Germinal center (tissue), 1 donor: ENCODE measurements at places on chromosomes 16 and 17.

- DNase-seq, result no peak
Observed at GRCh38 chr16:89785523-89786155, 30.8 kb downstream of the FANCA start.

DNA sequence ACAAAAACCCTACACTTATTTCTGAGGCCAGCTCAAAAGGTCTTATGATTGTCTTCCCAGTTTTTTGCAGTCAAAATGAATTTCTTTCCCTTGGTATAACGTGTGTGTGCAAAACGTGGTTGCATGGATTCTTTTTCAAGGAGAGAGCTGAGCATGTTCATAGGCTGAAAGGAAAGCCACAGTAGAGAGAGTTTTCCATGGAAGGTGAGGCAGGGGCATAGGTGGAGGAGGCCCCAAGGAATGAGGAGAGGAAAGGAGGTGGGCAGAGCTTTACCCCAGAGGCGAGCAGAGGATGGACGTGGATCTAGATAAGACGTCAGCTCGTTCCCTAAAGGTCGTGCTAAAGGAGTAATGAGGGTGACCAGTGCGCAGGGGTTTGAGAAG lies 22.8 kb downstream of the TRPV2 start:
- no peak for DNase-seq

GRCh38 chr16:82432261-82432660 lies 194.5 kb upstream of the CDH13 start:
- DNase-seq, result no peak

GRCh38 chr17:72116661-72117521 lies 3.9 kb upstream of the SOX9 start:
- no peak for DNase-seq

DNA sequence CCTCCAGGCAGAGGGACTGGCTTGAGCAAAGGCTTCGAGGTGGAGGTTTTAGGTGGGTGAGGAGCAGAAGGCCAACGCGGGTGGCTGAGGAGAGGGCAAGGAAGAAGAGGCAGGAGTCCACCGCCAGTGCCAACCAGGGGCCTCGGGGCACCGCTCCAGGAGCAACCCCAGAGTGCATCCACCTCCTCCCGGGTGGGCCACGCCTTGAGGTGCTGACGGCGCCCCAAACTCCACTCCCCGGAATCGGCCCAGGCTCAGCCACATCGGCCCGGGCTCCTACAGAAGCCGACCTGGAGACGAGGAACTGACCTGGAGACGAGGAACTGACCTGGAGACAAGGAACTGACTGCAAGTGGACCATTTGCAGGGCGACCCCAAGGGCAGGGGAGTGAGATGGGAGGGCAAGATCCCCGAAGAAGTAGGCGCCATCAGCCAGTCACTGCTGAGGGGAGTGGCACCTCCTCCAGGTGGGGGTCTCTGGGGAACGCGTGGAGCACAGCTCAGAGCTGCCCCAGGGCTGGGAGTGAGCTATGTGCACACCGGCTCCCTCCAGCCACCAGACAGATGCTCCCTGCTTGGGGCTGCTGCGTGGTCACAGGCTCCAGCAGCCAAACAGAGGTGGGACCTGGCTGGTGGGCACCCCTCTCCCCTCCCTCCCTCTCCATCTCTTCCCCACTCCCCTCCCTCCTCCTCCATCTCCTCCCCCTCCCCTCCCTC lies 29.2 kb upstream of the CBFA2T3 start:
- no peak for DNase-seq

DNA sequence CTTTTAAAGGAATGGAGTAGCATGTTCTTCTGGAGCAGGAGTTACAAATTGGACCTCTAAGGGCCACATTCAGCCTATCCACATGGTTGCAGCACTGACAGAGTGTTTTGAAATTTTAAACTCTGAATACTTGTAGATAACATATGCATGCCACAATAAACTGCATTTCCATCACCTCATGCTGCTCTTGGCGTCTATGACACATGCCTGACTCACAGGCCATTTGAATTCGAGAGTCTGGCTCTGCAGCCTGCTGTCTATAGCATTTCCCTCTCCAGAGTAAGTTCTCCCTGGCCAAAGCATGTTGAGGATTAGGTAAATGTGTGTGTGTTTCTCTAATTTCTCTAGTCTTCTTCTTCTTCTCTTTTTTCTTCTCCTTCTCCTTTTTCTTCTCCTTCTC lies 28.7 kb upstream of the MYOCD start:
- DNase-seq, result no peak

DNA sequence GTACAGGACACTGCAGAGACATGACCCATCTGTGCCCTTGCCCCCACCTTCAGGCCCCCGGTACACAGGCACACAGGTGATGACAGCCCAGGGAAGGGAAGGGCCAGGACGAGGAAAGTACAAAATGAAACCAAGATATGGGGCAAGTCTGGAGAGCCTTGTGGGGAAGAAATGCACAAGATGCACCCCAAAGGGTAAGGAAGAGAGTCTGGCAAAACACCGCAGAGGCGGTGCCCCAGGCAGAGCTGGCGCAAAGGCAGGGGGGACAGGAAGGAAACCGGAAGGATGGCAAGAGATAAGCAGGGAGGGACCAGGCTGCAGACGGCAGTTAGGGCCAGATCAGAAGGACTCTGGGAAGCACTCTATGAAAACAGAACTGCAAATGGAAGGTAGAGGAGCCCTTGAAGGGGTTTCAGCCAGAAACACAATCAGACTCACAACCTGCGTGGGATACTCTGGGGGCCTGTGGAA lies 81.4 kb downstream of the SLC39A11 start:
- DNase-seq, result no peak

- no peak for DNase-seq
Observed at GRCh38 chr16:3468501-3468900, 25.0 kb downstream of the NAA60 start.

GRCh38 chr17:42141382-42141781 lies 13.4 kb downstream of the RAB5C start:
- no peak for DNase-seq

DNA sequence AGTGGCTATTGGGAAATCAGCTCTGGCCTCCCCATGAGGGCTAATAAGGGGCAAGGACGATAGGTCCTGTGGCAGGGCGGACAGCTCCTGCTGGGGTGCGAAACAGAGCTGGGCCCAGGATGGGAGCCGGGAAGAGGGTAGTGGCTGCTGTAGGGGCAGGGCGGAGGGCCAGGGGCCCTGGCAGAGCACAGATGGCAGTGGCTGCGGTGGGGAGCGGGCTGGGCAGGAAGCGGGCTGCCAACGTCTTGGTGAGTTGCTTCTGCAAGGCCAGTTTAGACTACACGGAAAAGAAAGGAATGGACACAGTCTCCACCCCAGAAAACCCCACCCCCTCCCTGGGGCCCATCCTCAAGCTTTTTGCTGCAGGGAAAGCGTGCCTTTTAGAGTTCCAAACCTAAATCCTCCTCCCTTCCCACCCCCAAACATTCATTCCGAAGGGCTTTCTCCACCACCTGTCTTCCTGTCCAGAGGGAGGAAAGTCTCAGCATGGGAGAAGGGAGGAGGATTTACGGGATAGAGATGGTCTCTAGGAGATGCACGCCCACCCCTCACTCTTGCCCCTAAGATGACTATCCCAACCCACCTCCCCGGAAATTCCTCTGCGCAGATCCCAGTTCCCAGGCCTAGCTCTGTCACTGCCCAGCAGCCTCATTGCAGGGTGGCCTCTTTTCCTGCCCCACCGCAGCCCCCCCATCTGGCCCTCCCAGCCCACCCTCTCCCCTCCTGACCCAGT lies 7.1 kb downstream of the NKIRAS2 start:
- no peak for DNase-seq

DNA sequence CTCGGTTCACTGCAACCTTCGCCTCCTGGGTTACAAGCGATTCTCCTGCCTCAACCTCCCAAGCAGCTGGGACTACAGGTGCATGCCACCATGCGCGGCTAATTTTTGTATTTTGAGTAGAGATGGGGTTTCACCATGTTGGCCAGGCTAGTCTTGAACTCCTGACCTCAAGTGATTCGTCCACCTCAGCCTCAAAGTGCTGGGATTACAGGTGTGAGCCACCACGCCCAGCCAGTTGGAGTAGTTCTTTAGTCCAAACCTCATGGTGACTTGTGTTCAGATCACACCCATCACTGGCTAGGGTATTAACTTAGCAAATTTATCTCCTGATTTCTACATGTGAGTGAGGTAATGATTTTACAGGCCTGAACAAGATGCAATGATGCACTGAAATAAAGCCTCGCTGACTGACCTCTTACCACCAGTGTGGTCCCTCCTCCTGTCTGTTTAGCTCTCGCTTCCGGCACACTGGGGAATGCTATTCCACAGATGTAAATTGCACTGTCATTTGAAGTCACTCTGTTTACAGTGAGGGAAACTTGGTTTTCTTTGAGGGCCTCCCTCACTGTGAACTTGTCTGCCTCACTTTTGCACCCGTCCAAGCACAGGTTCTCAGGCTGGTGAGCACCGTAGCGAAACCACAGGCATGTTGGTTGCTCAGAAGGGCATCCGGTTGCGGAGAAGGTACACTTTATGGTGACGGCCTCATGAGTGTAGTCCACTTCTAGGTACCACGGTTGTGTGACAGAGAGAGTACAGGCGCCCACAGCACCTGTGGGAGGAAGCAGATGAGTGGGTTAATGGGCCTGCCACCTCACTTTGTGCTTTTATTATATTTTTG lies 5.5 kb downstream of the IGSF6 start:
- DNase-seq, result peak; percentile 66

- no peak for DNase-seq
Observed at GRCh38 chr17:59830846-59831486, 61.8 kb downstream of the TUBD1 start.

- no peak for DNase-seq
Observed at GRCh38 chr16:1899641-1900451, 18.4 kb downstream of the HS3ST6 start.

DNA sequence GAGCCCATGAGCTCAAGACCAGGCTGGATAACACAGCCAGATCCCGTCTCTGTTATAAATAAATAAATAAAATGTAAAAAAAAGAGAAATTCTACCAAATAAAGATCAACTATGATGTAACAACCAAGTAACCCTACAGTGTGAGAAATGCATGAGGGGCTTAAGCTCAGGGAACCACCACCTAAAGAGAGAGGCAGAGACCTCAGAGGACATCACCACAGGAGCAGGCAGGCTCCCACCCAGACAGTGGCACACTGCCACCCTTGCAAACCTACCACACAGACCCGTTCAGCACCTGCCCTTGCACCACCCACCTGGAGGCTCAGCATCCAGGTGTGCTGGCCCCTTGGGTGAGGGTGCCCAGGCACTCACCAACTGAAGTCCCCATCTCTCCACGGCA lies 45.6 kb downstream of the ANKRD11 start:
- no peak for DNase-seq

- DNase-seq, result peak; percentile 83
Observed at GRCh38 chr16:46929378-46930332, 43.8 kb downstream of the DNAJA2 start.

- no peak for DNase-seq
Observed at GRCh38 chr16:73426433-73427160, 378.7 kb upstream of the ZFHX3 start.

DNA sequence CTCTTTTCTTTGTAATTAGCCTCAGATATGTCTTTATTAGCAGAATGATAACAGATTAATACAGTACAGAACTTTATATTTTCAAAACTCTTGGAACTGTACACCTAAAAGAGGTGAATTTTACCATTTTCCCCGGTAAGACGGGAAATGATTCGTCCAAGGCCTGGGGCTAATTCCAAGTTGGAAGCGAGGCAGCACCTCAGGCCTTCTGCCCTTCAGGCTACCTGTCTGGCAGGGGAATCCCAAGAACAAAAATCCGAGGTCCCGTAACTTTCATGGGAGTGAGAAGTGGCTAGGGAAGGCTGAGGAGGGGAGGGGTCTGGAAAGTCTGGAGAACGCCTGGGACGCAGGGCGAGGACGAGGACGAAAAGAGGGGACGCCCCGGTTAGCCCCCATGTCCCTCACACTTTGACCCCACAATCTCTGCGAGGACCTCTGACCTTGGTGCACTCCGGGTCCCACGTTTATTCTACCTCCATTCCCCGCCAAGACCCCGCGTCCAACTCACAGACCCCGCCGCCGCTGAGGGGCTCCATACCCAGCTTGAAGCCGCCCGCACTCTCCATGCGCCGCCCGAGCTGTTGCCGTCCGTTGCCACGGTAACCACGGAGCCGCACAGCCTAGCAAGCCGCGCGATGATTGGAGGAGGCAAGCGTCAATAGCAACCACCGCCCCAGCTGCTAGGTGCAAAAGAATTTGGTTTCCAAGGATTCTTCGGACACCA lies at the start of gene HYDIN:
TSS of gene HYDIN (minus strand) at position 601 of the 724 bp plus-strand sequence. CDS start 43,827 bp downstream, outside the sequence.
- DNase-seq, result no peak

- no peak for DNase-seq
Observed at GRCh38 chr17:42541041-42541833, 5.2 kb downstream of the NAGLU start.

DNA sequence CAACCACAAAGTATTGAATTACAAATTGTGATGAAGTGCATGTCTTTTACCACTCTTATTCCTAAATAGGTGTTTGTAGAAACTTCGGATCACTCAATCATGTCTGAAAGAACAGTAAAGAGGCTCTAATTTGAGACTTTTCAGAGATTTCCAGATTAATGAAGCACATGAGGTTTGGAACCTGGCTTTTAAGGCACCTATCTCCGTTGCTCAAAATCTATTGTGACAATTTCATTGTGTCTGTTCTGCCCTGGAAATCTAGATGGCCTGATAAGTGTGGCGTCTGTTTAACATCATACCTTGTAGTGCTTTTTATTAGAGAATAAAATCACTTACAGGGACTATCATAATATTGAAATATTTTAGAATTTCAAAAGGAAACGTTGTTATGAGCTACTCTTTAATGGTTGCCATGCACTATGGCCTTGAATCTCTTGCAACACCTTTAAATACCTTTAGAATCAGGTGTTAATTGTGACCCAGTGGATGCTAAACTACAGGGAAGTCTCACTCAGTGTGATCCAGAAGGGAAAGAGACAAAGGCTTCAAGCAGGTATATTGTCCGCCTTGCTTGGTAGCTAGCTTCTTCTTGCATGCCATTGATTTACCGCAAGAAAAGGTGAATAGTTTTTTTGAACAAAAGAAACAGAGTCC lies 210.3 kb downstream of the CNTNAP4 start:
- no peak for DNase-seq

DNA sequence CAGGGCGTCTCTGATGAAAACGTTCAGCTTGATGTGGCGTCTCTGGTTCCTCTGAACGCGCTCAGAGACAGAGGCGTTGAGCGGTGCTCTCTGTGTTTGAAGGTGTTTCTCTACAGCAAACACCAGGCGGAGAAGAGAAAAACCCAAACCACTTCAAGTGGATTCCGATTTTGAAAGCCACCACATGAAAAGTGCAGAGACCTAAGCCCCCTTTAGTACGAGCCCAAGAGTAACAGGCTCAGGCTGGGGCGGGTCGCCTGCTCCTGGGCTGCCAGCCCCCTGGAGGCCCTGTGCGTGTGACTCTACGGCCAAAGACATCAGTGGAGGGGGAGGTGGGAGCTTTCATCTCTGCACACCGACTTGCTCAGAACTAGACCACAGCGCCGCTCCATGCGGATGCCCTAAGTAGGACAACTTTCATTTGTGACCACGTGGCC lies 328.4 kb downstream of the MAF start:
- DNase-seq, result no peak

GRCh38 chr17:74513987-74514631 lies 17.2 kb downstream of the CD300LB start:
- DNase-seq, result no peak

DNA sequence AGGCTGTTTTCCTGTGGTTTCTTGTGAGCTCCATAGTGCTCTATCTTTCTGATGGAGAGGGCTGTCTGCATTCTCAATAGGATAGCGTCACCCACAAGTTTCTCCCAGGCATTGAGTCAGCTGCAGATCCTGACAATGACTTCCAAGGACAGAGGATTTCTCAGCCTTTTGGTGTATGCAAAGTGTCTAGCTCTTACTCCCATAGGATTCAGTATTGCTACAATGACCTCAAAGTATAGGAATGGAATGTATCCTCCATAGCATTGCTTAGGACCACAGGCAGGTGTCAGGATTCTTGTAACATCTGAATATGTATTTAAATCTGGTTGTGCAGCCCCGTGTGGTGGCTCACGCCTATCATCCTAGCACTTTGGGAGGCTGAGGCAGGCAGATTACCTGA lies 32.3 kb downstream of the SMIM36 start:
- DNase-seq, result no peak
